ENCODE measurements at places on chromosomes 2 and 18.

GRCh38 chr18:78995740-78996395 is 16.2 kb downstream of the SALL3 start:
- no peak for DNase-seq

GRCh38 chr2:184644685-184645084 is 46.4 kb downstream of the ZNF804A start:
- no peak for DNase-seq

DNA sequence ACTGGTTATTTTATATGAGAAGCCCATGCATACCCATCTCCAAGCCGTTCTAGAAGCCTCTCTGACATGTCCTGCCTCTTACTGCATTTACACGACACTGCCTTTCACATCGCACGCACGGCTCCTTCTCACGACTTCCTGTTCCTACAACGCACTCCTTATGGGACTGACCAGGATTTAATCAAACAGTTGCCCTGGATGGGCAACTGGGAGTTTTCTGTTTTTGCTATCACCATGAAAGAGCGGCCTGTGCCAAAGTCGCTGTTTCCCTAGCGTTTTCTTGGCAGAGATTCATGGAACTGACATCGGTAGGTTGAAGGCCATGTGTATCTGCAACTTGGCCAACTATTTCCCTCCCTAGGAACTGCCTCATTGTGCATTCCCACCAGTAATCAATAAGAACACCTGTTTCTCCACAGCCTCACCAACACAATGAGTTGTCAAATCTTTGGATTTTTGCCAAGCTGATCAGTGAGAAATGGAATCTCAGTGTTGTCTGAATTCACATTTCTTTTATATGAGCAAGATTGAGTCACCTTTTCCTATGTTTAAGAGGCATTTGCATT is 97.2 kb upstream of the OTOS start:
- no peak for DNase-seq

DNA sequence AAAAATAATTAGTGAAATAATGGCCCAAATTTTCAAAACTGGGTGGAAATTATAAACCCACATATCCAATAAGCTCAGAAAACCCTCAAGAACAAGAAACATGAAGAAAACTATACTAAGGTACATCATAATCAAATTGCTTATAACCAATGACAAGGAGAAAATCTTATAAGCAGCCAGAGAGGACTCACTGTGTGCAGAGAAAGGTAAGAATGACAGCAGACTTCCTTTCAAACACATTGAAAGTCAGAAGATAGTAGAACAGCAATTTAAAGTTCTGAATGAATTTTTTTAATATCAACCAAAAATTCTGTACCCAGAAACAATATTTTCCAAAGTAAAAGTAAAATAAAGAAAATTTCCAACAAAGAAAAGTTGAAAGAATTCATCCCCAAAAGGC is 197.7 kb upstream of the RAB12 start:
- DNase-seq, result no peak

- DNase-seq, result no peak
Measured at GRCh38 chr2:74233648-74234047, 35.2 kb downstream of the MTHFD2 start.

DNA sequence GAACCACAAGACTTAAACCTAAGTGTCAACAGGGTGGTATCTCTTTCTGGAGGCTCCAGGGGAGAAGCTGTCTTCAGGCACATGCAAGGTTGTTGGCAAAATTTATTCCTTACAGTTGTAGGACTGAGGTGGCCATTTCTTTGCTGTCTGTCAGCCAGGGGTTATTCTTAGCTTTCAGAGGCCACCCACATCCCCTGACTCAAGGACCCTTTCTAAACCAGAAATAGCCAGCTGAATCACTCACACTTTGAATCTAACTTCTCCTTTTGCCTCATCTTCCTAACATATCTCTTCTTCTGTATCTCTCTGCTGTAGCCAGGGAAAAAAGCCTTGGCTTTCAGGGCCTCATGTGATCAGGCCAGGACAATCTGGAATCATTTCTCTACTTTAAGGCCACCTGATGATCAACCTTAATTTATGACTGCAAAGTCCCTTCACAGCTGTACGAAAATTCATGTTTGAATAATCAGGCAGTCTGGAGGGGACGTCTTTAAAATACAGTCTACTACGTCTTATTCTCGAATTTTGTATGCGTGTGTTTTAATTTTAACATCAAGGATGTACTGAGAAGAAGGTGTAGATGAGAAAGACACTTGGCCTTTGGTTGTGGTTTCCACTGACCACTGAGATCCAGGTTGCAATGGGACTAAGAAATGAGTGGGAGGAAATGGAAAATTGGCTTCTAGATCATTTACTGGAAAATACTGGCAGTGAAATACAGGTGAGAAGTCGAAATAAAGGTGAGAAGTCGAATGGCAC is 90.4 kb downstream of the DOCK10 start:
- DNase-seq, result no peak

- no peak for DNase-seq
Measured at GRCh38 chr2:177225965-177226360, 13.4 kb downstream of the HNRNPA3 start.

DNA sequence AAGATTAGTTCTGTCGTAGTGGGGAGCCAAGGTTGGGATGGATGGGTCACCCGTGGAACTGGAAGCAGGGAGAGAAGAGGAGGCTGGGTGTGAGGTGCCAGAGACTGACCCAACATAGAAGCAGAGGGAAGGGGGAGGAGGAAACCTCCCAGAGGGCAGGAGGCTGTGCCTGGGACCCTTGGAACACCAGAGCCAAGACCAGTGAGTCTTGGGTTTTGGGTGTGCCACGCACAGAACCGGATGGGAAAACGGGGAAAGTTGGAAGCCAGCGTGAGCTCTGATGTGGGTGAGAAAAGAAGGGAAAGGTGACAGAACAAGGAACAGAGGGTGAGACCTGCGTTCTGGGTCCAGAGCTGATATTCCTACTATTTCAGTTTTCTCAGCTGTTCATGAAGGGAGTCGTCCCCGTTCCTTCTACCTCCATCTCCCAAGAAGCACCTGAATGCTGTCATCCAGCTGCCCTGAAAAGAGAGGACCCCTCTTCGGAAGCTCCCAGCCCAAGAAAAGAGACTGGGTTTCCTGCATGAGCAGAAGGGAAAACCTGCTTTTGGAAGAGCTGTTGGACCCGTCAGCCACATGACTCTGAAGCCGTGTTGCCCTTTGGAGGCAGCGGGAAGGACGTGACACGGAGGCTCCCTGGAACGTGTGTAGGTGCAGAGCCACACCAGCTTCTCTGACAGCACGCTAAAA is 250.1 kb downstream of the NDUFA10 start:
- no peak for DNase-seq

DNA sequence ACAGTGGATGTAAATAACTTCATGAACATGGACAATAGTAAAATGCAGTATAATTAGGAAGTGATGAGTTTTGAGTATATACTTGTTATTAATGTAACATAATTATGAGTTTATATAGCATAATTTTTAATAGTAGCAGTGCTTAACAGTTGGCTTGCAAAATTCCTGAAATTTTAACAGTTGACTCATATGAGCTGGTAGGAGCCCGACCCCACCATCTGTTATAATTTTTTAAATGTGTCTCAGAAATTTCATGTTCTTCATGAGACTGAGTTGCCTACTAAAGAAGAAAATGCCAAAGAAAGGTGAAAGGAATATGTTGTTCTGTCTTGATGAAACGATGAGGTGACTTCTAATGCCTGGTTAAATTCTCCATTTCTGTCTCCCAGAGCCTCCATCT is 62.6 kb downstream of the ITGB1BP1 start:
- no peak for DNase-seq

- DNase-seq, result no peak
Measured at GRCh38 chr2:111030260-111030891, 90.3 kb upstream of the BCL2L11 start.

DNA sequence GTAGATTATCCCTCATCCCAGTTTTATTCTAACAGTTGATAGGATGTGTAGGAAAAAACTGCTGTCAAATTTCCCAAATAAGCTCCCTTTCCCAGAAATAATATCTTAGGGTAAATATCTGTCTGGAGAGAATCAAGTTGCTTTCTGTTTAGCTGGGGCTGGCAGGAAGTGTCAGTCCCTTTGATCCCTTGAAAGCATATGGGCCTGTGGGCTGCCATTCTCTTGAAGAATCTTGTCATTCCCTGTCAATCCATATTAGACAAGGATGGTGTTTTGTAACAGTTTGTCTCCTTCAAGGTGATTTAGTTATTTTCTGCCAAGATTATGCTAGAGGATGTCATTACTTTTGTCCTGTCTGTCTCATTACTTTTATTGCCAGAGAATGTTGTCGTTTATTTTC is 37.1 kb upstream of the UBE2E3 start:
- no peak for DNase-seq

DNA sequence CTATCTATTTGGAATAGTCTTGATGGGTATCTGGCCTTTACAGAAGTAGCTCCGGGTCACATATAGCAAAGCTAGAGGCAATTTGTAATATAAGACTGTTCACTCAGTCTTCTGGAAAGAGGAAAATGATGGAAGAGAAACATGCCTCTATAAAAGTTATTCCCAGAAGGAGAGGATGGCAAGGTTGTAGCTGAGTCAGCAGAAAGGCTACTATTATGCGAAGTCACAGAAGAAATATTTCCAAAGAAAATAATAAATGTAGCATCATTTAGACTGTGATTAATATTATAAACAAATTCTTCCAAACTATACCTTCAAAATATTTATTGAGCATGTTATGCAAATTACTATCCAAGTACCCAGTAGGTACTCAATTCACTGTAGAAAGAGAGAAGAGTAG is 1027.7 kb upstream of the TMEFF2 start:
- DNase-seq, result no peak

DNA sequence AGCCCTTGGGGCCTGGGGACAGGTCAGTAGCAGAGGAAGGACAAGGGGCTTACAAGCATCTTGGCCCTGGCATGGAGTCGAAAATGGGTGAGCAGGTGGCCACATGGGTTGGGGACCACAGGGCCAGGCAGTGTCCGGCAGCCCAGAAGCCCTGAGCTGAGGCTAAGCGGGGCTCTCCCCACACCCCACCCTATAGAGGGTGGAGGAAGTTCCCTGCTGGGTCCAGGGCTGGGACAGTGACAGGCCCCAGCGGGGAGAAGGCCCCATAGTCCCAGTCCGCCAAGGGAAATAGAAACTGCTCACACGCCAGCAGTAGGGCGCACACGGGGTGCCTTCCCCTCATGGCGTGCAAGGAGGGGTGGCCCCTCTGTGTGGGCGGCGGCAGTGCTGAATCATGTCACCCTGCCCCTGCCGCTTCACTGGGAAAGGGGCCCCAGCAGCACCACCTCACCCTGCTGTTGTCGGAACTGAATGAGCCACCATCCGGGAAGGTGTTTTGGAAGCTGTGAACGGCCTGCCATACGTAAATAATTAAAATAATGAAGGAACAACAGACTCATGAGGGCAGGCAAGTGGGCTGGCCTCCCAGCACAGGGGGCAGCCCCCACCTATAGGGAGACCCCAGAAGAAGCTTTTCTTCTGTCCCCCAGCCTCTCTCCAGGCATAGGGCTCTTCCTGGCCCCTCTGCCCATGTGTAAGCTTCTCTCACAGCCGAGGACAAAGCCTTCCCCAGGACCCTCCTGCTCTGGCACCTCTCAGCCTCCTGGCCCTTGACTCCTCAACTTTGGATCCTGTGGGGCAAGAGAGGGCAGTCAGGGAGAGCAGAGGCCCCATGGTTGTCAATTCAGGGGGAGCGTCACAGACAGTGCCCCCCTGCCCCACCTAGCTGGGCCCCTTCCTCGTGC is 12.7 kb upstream of the DUSP2 start:
- DNase-seq, result peak; percentile 67

DNA sequence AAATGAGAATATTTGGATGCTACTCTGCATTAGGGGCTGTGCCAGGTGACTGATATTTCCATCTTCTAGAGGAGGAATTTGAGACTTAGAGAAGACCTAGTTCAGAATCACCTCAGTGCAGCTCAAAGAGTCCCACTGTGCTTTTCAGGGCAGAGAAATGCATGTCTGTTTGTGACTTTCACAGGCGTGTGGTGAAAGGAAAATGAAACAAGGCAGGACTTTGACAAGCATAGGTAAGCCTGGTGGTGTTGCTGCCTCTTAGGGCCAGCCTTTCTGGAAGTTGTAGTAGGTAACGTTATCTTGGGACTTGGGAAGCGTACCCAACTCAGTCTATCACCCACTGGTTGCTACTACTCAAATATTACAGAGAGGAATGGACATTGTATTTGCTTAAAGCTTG is 2.6 kb downstream of the GPR39 start:
- DNase-seq, result no peak

- no peak for DNase-seq
Measured at GRCh38 chr18:44180683-44181082, 500.0 kb upstream of the SETBP1 start.

DNA sequence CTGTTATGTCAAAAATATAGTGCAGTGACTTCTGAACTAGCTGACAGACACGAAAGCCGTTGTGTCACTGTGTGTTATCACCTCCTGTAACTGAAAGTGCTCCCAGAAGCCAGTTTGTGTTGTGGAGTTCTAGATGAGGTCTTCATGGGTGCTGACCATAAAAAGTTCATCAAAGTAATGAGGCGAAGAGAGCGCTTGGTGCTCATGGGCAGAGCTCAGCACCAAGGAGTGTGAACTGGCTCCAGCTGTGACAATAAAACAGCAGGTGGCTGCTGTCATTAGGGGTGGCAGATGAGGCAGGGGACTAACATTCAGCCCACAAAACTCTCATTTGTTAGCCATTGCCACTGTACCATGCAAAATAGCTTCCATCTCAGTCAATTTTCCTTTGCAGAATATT is 151.1 kb downstream of the ZNF407 start:
- no peak for DNase-seq

DNA sequence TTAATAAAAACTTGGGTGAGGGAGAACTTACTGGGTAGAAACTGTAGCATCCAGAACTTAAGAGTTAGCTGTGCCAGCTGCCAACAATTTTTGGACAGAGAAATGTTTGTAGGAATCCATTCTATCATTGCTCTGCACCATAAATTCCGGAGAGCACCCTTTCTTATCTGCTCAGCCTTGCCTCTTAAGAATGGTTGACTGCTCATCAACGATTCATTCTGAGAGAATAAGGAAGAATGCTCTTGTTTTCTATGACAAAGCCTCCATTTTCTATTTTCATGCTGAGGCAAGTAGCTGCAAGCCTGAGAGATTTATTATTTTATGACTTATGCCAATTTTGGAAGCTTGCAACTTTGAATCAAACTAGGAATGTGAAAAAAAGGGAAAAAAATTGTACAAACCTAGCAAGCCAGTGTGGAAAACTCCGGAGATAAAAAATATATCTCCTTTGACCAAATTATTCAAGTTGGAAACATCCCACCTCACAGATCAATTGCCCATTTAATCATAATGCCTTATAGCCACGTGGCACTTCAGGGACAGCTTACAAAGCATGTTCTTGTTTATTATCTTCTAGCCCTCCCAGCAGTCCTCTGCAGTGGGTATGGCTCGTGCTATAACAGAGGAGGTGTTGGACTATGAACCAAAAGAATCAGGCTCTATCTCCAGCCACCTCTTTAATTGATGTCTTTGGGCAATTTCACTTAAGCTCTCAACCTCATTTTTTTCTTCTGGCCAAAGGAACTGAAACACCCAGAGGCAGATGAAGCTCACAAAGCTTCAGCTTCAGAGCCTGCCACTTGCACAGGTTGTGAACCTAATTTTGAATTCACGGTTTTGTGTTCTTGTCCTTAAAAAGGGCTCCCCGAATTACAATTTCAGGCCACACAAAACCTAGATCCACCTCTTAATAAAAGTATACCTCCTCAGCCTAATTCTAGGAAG is 40.9 kb upstream of the ATL2 start:
- DNase-seq, result no peak

All from activated CD8-positive, alpha-beta memory T cell treated with anti-CD3 and anti-CD28 coated beads for 1 hour (primary cell).